ENCODE measurements at places on chromosomes 7 and 10.

- DNase-seq, result no peak
Observed at GRCh38 chr10:51002469-51002868, 71.8 kb upstream of the PRKG1 start.

- peak; percentile 88 for DNase-seq
Observed at GRCh38 chr7:48089046-48090003, at the start of gene UPP1. Gene UPP1, plus strand, starts transcription at chr7:48089265. Its CDS starts 5,519 bp downstream, at chr7:48094784.

- DNase-seq, result peak; percentile 54
Observed at GRCh38 chr10:131874991-131875451, 25.8 kb upstream of the PPP2R2D start.

- DNase-seq, result no peak
Observed at GRCh38 chr7:155942226-155942950, 130.1 kb upstream of the SHH start.

DNA sequence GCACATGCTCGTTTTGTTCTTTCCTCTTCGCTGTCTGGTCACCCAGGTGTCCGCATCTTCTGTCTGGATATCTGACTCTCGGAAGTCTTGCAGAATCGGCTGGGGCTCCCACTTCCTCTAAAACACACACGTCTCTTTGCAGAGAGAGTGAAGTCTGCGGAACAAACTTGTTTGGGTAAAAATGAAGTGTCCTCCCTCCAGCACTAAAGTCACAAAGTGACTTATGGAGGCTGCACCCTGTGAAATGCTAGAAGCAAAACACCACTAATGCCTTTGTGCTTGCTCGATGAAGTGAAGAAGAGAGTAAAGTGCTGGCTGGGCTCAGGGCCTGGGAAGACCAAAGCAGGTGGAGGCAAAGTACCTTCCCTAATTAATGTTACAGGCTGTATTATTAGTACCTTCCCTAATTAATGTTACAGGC lies 71.4 kb downstream of the FGFR2 start:
- no peak for DNase-seq

DNA sequence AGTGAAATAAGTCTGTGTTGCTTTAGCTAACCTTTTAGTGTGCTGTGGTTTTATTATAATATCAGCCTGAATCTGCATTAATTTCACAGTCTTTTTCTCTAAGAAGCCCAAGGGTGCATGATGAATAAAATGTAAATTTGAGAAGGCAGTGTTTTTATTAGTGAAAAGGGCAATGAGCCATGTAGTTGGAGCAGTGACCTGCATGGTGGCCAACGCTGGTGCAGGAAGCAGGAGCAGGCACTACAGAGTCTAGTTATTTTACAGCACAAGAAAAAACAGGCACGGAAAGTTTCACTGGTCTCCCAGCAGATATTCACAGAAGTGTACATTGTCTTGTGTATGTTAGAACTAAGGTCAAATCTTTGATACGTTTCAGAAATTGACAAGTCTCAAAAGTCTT lies 247.8 kb downstream of the CELF2 start:
- no peak for DNase-seq

DNA sequence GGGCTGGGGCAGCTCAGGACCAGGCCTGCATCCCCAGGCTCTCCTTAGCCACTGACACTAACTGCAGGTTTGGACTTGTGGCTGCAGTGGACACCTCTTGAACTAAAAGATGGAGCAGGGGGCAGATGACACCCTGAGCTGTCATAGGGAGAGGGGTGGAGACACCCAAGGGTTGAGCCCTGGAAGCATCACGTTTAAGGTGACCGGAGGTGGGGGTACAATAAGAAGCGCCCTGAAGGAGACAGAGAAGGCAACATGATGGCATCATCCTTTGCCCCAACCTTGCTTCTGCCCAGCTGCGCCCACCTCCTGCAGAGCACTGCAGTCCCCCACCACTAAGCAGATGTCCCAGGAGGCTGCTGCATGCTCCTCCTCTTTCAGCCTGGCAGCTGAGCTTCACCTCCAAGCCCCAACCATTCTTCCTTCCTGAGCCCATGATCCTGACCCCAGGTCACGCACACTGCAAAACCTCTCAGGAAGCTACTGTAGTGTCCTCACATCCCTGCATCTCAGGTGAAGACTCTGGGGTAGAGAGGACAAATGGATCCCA lies 25.5 kb downstream of the OGDHL start:
- DNase-seq, result no peak

DNA sequence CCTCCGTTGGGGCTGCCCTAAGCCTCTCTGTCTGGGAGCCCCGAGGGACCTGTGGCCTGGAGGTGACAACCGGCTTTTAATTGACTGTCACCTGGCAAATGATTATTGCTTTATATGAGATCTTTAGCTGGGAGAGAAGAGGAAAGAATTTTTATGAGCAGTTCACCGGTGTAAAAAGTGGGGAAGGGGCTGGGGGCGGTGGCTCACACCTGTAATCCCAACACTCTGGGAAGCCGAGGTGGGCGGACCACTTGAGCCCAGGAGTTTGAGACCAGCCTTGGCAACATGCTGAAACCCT lies 2.6 kb upstream of the COX19 start:
- DNase-seq, result no peak

- no peak for DNase-seq
Observed at GRCh38 chr10:16583382-16583781, 61.7 kb upstream of the C1QL3 start.

DNA sequence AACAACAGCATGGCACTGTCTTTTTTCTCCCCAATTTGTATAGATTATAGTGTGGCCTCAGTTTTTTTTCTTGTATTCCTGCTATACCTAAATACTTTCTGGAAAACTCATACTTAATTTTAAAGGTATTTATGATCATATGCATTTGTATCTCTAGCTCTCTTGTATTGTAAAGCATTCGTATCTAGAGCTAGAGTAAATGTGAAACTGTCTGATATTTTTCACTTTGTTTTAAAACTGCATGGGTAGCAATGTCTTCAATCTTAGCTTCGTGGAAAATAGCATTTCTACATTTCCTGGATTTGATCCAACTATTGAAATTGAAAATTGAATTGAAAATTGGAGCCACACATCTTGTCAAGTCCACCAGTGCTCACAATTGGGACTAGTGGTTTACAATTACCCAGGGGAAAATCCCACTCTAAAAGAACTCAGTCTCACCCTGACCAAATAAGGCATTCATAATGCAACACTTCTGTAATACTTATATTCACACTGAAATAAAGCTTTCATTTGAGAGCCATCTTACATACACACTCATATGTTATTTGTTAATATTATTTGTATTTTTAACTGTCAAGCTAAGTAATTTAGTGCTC lies 51.3 kb upstream of the KLF6 start:
- DNase-seq, result no peak

Data from activated CD4-positive, CD25-positive, alpha-beta regulatory T cell treated with anti-CD3 and anti-CD28 coated beads, Interleukin-2, amount 50 U/mL, for 72 hours (primary cell).